IPS DF 6.9 (cell line): ENCODE measurements at places on chromosomes 6 and 20.

DNA sequence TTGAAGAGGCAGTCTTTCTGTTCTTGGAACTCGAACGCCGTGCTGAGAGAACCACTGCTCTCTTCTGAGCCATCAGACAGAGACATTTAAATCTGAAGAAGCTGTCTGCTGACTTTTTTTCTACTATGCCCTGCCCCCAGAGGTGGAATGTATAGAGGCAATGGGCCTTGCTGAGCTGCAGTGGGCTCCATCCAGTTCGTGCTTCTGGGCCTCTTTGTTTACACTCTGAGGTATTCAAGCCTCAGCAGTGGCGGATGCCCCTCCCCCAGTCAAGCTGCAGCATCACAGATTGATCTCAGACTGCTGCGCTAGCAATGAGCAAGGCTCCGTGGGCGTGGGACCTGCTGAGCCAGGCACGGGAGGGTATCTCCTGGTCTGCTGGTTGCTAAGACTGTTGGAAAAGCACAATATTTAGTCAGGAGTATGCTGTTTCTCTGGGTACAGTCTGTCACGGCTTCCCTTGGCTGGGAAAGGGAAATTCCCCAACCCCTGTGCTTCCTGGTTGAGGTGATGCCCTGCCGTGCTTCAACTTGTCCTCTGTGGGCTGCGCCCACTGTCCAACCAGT lies 526.8 kb downstream of the CD109 start:
- DNase-seq = no peak

DNA sequence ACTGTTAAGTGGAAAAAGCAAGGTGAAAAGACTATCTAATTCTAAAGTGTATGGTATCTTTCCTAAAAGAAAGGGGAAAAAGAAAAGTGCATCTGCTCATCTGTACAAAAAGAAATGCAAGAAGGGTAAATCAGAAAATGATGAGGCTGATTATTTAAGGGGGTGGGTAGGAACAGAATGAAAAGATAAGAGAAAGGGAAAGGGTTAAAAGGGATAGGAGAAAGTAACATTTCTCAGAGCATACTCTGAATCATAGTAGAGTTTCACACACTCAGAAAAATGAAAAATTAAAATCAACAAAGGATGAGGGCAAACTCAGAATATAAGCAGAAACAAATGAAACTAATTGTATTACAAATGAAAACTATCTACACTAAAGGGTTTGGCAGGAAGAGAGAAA lies 79.1 kb downstream of the RNGTT start:
- no peak for DNase-seq

- DNase-seq = no peak
Measured at GRCh38 chr6:16712255-16712930, 48.9 kb downstream of the ATXN1 start.

GRCh38 chr6:106906232-106906631 lies 68.3 kb downstream of the CD24 start:
- no peak for DNase-seq

DNA sequence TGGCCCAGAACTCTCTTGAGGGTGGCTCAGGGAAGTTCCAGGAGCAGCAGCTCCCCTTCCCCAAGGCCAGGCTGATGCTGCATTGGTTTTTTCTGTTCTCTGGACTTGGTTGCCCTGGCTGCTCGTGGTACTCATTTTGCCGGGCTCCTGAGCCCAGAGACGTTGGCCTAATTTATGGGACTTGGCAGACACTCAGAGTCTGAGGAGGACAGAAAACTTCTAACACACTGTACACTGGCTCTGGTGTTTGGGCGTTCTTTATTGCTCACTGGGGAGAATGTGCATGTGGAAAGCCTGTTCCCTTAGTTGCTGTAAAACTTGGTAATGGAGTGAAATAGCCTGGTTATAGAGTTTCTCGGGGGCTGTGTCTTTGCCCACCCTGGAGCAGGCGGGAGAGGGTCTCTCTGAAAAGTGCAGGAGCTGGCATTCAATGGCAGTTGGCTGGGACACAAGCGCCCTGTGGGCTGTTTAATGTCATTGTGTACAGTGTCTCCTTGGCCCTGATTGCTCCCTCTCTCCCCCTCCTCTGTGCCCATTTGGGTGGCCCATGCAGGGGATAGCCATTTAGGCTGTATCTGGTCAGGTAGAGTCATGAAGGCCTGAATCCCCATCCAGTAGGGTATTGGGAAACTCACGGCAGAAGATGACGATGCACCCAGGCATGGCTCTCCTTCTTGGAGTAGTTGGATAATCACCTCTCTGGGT lies 109.3 kb downstream of the CDC5L start:
- DNase-seq = no peak

DNA sequence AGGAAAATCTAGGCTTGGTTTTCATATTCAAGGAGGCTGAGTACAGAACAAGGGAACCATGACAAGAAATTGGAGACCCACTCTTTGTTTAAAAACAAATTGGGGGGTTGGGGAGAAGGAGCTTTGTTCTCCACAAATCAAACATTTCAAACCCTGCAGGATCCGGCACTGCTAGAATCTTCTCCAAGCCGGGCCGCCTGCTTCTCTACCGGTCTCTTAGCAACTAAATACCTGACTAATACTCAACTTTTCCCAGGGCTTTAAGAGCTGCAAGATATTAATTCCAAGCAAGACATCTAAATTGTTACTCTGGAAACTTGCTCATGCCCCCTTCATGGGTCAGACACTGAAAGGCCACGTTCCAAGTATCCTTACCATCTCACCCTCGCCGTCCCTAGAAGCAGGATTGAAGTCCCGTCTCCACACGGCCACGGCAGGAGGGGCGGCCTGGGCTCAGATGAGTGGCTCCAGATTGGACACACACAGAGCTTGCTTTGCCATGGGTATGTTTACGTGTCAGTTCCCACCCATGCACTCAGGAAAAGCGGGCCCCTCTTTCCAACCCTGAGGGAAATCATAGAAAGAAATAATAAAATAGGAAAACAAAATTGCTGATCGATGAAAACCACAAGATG lies 126.4 kb upstream of the CDH4 start:
- DNase-seq = no peak

GRCh38 chr6:63560801-63561287 lies 11.4 kb upstream of the LOC128125822 start:
- no peak for DNase-seq

- no peak for DNase-seq
Measured at GRCh38 chr6:12806796-12807195, 90.2 kb downstream of the PHACTR1 start.

- no peak for DNase-seq
Measured at GRCh38 chr6:33185654-33186187, 6.5 kb downstream of the COL11A2 start.

DNA sequence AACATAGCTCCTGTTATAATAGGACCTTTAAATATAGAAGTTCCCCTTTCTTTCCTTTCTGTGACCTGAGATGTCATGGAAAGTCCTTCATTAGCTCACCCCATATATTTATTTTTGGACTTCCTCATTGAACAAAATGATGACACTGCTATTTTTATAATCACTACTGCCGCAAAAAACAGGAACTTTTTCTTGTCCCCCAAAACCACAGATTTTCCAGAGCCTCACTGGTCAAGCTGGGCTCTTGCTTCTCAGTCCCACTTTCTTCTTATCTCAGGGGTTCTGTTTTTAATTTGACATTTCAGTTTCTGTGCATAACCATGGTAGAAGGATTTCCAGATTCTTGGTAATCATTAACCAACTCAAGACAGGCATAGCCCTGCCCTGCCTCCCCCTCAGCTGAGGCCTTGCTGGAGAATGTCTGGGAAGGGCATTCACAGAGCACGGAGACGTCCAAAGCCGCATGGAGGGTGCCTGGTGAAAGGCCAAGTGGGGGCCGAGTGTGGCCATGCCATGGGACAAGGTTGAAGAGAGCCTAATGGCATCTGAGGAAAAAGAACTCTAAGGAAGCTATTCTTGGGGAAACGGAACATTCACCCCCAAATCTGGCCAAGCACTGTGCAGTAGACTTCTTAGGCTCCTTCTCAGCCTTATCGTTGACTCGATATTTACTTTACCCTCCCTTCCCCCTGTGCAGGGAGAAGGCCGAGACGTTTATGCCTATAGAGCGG lies 73.7 kb downstream of the EDN1 start:
- DNase-seq = no peak

GRCh38 chr6:1756472-1757129 lies 146.9 kb downstream of the FOXC1 start:
- no peak for DNase-seq

DNA sequence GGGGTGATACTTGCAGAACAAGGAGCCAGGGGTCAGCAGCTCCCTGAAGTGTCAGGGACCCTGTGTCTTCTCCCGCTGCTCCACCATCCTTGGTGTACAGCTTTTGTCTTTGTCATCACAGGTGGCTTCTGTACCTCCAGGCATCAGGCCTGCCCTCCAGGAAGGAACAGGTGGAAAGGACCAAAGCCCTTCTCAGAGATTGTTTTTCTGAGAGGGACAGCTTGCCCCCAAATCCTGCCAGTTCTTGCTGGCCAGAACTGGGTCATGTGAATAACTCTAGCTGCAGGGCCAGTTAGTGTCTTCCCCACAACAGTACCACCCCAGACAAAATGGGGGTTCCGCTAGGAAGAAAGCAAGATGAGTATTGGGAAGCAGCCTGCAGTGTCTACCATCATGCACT lies 31.4 kb downstream of the SNPH start:
- DNase-seq = no peak

GRCh38 chr6:10406556-10406955 lies 8.3 kb downstream of the TFAP2A start:
- no peak for DNase-seq

DNA sequence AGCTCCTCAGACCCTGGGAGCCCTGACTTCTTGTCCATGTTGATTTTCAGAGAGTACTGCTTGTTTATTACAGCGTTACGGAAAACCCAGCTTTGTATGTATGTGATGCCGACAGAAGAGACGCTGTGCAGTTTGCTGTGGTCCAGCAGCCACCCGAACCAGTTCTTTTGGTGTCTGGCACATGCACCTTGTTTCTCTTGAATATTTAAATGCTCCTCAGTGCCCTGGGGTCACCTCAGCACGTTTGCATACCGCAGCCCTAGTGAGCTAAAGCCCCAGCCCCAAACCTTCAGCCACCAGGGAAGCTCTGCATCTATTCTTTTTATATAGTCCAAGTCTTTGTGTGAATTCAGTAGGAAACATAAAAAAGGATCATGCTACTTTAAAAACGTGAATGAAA lies 39.9 kb downstream of the AFDN start:
- no peak for DNase-seq

- DNase-seq = no peak
Measured at GRCh38 chr20:59004763-59005522, 2.1 kb downstream of the CTSZ start.

- no peak for DNase-seq
Measured at GRCh38 chr20:44419131-44419844, 56.4 kb upstream of the TTPAL start.

GRCh38 chr6:77638129-77638830 lies 14.6 kb upstream of the MEI4 start:
- DNase-seq = no peak

DNA sequence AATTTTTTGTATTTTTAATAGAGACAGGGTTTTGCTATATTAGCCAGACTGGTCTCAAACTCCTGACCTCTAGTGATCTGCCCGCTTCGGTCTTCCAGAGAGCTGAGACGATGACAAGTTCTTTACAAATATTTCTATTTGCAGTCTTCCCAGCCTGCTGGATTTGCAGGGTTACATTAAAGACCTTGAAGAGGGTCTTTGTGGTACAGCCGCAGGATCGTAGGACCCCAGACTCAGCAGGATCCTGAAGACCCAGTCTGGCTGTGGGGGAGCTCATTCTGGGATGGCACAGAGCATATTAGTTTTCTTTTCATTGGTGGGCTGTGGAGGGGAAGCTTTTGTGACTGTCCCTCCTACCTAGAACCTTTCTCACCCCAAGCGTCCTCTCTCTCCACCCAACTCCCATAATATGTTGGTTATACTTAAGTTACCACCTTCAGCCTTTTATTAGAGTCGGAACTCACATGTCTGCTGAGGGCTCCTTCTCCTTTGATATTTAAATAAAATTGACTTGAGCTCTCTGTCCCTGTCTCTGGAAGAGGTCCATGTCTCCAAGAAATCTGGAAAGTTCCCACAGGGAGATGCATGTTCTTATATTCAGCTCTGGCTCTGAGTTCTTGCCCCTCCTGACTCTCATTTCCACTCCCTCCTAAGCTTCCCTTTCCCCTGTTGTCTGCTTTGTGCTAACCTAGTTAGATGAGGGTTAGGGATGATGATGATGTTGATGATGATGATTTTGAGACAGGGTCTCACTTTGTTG lies 72.0 kb downstream of the TIAM2 start:
- no peak for DNase-seq

DNA sequence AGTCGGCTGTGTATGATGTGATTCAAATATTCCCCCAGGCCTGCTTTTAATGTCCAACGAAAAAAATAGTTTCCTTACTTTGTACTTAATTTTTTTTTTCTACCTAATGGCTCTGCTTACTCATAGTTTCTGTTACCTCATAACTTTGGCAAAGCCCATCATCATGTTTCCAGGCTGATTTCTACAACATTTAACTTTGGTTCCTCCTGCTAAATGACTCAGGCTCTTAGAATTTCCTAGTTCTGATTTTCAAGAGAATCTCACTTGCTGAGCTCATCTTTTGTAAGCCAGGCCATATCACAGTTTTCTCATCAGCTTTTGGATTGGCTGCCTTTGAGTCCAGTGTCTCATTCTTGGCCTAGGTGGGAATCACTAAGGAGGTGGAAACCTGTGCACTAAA lies 323.1 kb downstream of the HDGFL1 start:
- DNase-seq = no peak

GRCh38 chr6:36118550-36119107 lies 11.7 kb upstream of the MAPK13 start:
- DNase-seq = no peak

GRCh38 chr6:14974792-14975470 lies 270.9 kb upstream of the JARID2 start:
- no peak for DNase-seq

- no peak for DNase-seq
Measured at GRCh38 chr6:116512734-116513133, 1.3 kb downstream of the CALHM5 start.

GRCh38 chr6:107102414-107102805 lies 12.9 kb downstream of the BEND3 start:
- no peak for DNase-seq

- DNase-seq = no peak
Measured at GRCh38 chr20:49287555-49288249, 9.8 kb upstream of the ZNFX1 start.

DNA sequence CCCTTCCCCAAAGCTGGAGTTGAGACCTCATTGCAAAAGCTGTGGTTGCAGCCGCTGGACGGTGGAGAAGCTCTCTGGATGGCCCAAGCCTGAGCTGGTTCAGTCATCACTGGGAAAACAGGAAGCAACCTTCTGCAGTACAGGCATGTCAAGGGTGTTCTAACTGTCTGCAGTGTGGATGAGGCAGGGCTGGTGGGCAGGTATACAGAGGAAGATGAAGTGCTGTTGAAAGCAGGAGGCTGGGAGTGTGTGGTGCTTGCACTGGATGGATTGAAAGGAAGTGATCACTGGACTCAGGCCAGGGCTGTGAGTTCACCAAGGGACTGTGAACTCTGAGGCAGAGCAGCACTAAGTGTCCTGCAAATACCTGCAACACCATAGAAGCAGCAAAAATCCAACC lies 89.0 kb upstream of the NOX3 start:
- no peak for DNase-seq
